ENCODE measurements at places on chromosomes 6 and 20.

DNA sequence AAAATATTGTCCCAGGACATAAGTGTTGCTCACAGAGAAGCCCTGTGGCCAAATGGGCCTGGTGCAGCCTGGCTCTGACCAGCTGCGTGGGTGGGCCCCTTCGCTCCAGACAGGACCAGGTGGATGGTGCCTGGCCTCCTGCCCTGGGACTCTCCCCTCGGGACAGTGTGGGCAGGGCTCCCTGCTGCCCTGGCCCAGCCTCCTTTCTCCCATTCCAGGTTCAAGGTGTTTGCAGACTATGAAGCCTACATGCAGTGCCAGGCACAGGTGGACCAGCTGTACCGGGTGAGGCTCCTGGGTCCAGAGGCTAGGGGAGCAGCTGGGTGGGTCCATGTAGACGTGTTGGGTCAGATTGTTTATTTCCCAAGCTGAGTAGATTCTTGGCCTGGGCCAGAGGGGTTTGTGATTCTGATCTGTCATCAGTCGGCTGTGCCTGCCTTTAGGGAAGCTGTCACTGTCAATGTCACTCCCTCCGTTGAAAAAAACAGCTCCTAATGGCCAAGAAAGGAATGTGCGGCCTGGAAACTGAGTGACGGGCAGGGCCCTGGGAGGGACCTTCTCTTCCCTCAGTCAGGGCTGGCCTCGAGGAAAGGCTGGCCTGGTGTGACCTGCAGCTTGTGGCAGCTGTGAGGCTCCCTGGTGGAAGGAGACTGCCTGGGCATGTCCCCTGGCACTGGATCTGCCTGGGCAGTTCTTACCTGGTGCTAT is 47.7 kb downstream of the PYGB start:
- no peak for DNase-seq

GRCh38 chr20:1438361-1438760 is 28.3 kb downstream of the NSFL1C start:
- no peak for DNase-seq

- DNase-seq: no peak
Measured at GRCh38 chr20:57868310-57868709, 158.5 kb upstream of the PMEPA1 start.

- no peak for DNase-seq
Measured at GRCh38 chr20:62997417-62998035, 9.2 kb downstream of the BHLHE23 start.

DNA sequence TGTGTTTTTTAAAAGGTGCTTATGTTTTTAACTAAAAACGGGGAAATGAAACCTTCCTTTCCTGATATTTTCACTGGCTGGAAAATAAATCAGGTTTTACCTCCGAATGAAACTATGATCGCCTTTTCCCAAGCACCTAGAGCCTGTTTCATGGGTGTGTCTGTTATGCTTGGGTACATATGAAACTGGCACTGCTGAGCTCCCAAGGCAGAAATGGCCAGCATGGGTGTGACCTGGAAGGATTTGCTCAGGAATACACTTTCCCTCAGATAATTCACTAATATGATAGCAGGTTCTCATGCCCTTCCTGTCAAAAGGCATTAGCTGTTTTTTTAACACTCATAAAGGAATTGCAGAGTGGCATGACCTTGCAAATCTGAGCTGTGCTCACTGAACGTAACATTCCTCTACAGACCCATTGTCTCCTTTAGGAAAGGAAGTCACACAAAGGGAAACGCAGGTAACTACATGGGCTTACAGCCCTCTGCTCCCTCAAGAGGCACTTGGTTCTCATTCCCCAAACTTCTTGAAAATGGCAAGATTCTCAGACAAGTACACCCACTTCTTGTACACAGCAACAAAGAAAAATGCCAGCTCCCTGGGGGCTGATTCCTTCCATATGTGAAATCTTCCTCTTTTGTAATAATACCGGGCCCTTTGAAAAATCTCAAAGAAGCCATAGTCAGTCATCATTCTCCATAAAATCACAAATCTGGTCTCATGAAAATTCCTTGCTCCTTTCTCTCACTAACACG is 72.7 kb downstream of the METTL24 start:
- DNase-seq: no peak

GRCh38 chr6:165574220-165575157 is 88.6 kb downstream of the PDE10A start:
- DNase-seq: no peak
